ENCODE measurements at places on chromosomes 12 and 14.

DNA sequence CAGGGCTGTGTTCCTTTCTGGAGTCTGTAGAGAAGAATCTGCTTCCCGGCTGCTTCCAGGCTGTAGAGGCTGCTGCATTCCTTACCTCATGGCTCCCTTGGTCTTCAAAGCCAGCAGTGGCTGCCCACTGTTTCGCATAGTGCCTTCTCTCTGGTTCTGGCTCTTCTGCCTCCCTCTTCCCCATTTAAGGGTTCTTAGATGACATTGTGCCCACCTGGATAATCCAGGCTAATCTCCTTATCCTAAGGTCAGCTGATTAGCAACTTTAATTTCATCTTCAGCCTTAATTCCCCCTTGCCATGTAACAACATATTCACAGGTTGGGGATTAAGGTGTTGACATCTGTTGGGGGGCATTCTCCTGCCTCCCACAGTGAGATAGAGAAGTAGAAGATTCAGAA is 208.6 kb upstream of the TMTC1 start:
- no peak for DNase-seq

- peak; percentile 75 for DNase-seq
Observed at GRCh38 chr12:10153271-10154144, 18.4 kb downstream of the OLR1 start.

DNA sequence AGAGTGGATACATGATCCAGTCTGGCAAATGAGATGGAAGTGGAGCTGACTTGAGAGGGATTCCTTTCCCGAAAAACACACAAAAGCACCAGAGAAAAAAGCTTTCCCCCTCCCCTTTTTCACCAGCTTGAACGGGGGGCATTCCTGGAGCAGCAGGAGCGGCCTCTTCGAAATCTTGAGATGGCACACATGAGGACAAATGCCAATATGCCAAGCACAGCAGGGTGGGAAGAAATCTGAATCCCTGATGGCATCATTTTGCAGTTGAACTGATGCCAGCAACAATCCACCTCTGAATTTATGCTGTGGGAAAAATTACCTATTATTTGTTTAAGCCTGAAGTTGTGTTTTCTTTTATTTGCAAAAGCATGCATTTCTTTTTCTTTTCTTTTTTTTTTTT is 29.7 kb upstream of the BICD1 start:
- DNase-seq: no peak

DNA sequence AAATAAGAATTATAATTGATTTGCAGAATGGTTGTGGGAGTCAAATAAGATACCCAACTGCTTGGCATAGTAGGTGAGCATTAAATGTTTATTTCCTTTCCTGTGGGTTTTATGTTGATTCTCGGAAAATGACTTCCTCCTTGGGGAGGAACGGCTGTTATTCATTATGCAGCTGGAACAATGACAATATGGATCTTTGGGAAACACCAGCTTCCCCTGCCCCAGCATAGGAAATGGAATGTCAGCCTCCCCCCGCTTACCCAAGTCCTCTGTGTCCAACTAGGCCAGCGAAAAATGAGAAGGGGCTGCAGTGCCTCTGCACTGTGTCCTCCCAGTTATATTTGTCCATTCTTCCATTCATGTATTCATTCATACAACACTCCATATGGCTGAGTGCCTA is 11.7 kb upstream of the CCDC177 start:
- DNase-seq: no peak

DNA sequence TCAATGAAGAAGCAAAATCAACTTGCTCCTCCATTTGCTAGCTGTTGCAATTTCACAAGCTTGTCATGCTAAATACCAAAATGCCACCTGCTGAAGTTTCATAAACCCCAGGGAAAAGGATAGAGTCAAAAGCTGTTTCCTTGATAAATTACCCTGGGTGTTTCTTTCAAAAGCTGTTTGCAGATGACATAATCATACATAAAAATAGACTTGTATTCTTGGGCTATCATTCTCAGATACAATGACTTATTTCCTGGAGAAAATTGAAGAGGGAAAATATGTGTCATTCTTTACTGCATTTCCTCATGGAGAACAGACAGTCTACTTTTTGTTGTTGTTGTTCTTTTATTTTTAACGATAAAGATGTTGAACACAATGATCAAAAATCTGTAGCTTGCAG is 119.2 kb downstream of the GALC start:
- DNase-seq: no peak

DNA sequence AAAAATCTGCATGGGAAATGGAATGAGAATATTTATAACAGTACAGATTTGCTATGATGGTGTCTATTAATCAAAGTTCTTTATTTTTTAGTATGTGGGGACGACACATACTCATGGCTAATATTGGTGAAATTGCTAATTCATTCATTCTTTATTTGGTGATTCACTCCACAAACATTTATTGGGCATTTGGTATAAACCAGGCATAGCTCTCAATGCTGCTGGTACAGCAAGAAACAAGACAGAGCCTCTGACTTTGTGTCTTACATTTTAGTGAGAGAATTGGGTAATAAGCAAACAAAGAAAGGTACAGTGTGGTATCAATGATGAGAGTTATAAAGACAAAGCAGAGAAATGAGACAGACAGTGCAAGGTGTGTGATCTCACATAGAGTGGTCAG is 129.5 kb downstream of the RGS6 start:
- DNase-seq: no peak

DNA sequence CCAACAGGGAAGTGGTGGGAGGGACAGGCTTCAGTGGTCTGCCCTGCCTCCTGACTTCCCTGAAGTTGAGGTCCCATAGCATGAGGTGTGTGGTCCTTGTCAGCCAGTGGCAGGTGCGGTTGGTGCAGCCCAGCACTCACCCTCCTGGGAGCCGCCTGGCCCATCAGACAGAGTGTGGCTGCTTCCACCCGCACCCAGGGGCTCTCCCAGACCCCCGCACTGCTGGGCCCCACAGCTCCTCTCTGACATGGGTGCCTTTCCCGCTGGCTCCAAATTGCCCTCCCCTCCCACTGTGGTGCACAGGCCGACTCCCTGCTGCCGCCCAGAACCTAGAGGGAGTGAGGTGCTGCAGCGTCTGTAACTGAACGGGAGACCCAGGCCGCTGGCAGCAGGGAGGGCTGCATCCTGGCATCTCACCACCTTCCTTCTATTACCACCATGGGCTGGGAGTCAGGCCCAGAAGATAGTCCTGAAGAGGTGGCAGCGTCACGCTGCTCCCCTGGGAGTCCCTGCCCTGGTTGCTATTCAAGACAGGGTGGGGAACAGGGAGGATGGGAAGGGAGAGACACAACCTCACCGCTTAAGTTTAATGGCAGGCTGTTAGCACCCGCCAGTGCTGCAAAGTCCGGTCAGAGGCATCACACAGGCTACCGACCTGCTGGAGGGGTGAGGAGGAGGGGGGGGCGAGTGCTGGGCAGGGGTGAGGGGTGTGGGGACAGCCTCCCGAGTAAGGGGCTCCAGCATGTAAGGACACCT is 180.6 kb upstream of the PRMT8 start:
- DNase-seq: no peak

GRCh38 chr12:40691913-40692764 is at the start of gene CNTN1:
Gene CNTN1, plus strand, starts transcription at chr12:40692439.
- peak; percentile 54 for DNase-seq

DNA sequence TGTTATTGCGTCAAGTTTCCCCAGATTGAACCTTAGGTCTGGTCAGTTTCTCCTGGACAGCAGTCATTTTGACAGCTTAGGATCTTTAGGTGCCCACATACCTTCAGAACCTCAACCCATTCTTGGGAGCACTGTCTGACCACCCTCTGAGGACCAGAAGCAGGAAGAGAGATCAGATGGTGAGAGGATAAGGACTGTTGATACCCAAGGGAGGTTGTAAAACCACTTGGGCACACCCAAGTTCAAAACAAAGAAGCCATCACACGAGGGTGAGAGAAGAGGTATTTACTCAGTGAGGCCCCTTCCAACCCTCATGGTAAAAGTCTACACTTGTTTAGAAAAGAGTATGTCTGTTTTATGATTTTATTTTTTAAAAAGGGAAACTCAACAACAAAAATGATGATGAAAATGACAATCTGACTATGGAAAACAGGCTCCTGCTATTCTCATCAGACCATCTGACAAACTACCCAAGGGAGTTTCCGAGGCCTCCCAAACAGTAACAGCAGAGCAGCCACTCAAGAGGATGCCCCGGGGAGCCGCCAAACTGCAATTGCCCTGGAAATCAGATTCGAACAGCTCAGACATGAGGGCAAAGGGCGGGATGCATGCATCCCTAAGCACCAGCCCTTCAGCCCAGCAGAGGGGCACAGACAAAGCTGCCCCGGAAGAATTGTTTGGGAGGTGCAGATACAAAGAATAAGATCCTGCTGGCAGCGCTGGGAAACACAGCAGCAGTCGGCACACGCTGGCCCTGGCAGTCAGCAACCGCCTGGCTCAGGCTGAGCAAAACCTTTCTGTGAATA is 162.6 kb upstream of the PLEKHG7 start:
- no peak for DNase-seq

Data from astrocyte of the spinal cord (primary cell).